ENCODE measurements at places on chromosomes 1 and 21.

DNA sequence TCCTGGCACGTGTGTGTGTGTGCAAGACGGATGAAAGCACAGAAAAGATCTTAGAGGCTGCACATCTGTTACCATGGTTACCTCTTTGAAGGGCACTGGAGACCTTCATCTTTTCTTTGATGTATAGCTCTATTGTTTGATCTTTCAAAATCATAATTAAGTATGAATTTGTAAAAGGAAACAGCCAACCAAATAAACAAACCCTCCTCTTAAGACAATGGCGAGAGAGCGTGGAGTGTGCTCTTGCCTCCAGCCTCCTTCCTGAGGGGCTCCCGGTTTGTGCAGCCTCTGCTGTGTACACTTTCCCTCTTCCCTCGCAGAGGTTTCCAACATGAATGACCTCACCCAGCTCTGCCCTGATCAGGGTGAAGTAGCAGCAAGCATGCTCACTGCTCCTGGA lies 27.9 kb downstream of the CACNA1S start:
- no peak for DNase-seq

GRCh38 chr1:206890125-206891060 lies 6.8 kb upstream of the IL24 start:
- DNase-seq = no peak

DNA sequence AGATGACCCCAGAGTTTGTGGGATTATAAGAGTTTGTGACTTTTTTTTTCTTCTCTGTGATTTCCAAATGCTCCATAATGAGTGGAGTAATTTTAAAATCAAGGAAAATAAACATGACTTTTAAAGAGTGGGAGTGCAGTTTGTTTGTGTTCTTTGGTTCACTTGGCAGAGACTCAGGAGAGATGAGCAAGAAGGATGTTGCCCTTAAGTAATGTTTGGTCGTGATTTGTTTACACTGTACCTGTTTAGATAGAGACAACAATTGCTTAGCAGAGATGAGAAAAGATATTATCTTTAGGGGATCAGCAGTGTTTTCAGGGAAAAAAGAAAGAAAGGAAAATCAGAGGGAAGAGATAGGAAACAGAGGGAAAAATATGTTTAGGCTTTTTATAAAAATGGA lies 170.8 kb downstream of the ADSS2 start:
- no peak for DNase-seq

- no peak for DNase-seq
Observed at GRCh38 chr1:239771550-239771949, 320.1 kb upstream of the FMN2 start.

- DNase-seq = no peak
Observed at GRCh38 chr1:169868978-169869377, 24.7 kb downstream of the SCYL3 start.

DNA sequence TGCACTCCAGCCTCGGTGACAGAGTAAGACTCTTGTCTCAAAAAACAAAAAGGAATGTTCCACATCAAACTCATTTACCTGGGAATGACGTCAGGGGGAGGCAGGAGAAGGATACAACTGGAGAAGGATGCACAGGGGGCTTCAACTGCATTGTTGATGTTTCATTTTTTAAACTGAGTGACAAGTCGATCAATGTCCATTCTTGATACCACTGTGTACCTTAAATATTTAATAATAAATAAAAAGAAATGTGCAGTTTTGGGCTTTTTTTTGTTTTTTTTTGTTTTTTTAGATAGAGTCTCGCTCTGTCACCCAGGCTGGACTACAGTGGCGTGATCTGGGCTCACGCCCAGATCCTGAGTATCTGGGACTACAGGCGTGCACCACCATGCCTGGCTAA lies 35.8 kb downstream of the PLEKHO1 start:
- no peak for DNase-seq

- no peak for DNase-seq
Observed at GRCh38 chr1:2799811-2800663, 1.5 kb downstream of the TTC34 start.

DNA sequence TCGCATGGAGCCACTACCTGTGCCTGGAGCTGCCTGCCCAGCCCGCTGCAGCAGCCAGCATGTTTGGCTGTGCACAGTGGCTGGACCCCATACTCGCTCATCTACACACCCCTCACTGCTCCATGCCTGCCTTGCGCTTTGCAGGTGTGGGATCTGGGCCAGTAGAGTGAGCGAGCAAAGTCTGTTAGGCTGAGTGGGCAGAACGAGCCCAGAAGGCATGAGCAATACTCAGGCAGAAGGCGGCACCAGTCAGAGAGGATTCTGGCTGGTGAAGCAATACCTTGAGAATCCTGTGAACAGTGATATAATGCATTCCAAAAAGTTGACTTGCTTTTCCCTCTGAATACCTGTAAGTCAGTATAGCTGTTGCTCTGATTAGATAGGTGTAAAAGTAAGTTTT lies 816.4 kb downstream of the KCNT2 start:
- no peak for DNase-seq

- no peak for DNase-seq
Observed at GRCh38 chr1:202915146-202915545, 11.9 kb downstream of the KLHL12 start.

- DNase-seq = no peak
Observed at GRCh38 chr1:46137916-46138315, 5.5 kb upstream of the PIK3R3 start.

- no peak for DNase-seq
Observed at GRCh38 chr21:35751171-35751570, 309.2 kb downstream of the SETD4 start.

GRCh38 chr21:44919111-44919912 lies 1.4 kb downstream of the ITGB2 start:
- no peak for DNase-seq

GRCh38 chr21:21019681-21020080 lies 21.5 kb downstream of the NCAM2 start:
- no peak for DNase-seq

DNA sequence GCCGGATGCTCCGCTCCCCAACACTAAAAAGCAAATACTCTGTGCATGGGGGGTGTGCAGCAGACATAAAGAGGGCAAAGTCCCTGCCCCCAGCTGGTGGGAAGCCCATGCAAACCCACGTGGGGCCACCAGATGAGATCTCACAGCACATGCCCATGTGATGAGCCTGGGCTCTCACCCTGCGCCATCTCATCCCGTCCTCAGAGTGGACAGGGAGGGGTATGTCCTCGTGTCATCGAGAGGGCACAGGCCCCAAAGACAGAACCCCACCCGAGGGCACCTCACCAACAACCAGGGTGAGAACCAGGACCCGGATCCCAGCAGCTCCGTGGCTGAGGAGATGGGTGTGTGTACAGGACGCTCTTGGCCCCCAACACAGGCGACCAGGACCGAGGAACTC lies 25.1 kb upstream of the ARHGEF16 start:
- DNase-seq = no peak

DNA sequence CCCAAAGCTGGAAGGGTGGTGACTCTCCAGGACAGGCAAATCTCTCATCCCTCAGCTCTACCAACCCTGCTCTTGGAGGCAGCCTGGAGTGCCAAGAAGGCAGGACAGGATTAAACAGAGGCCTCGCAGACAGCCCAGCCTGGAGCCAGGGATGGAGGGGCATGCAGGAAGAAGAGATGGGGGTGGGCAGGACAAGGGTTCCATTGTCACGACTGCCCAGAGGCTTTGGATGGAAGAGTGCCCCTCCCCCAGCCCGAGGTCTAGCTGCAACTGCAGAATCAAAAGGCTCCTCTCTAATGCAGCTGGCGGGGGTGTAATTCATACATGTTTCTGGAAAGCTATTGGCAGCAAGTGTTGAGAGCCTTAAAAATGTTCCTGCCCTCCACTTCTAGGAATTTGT lies 8.8 kb downstream of the RAB7B start:
- DNase-seq = no peak

GRCh38 chr1:241375886-241376285 lies 18.9 kb upstream of the RGS7 start:
- DNase-seq = no peak

GRCh38 chr1:47975302-47975921 lies 21.8 kb downstream of the TRABD2B start:
- DNase-seq = no peak

DNA sequence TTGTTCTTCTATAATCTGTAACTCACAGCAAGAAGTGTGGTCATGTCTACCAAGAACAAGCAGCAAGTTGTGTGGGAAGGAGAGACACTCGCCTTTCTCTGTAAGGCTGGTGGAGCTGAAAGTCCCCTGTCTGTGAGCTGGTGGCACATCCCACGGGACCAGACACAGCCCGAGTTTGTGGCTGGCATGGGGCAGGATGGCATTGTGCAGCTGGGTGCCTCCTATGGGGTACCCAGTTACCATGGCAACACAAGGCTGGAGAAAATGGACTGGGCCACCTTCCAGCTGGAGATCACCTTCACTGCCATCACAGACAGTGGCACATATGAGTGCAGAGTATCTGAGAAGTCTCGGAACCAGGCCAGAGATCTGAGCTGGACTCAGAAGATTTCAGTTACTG lies 15.5 kb downstream of the CD101 start:
- DNase-seq = no peak

DNA sequence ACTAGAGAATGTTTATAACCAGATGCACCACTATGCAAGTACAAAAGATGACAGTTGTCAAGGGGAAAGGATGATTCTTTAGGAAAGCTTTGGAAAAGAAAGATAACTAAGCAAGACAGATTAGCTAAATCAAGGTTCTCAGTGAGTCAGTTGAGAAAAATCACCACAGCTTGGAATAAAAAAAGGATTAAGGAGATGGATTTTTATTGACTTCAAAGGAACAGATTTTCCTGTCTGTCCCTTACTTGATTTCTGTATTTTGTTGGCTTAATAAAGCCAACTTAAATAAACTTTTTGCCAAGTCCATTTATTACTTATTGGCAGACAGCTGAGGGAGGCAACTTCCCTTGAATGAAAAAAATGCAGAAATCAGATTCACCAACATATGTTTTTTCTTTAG lies 93.9 kb downstream of the NR5A2 start:
- no peak for DNase-seq

- no peak for DNase-seq
Observed at GRCh38 chr21:46078978-46079351, 18.9 kb upstream of the COL6A2 start.

GRCh38 chr1:50129201-50129600 lies 20.5 kb downstream of the ELAVL4 start:
- no peak for DNase-seq

DNA sequence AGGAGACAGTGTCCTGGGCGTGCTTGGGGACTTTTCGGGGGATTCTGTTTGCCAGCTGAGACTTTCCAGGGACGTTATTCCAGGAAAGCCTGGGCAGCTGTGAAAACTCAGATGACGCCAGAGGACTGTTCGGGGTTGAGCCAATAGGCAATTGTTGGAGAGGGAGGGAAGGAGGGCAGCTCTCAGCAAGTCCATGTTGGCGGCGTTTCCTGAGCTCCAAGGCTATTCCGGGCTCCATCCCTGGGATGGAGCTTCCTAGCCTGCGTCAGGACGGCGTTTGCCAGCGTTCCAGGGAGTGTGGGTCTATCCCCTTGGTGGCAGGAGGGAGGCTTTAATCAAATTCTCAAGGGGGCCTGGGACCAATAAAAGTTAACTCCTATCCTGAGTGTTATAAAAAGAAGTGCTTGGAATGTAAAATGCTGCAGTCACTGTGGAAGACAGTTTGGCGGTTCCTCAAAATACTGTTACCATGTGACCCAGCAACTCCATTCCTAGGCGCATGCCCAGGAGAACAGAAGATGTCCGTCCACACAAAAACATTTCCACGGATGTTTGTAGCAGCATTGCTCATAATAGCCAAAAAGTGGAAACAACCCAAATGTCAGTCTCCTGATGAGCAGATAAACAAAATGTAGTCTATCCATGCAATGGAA lies 15.2 kb downstream of the SLC27A3 start:
- DNase-seq = peak; percentile 40

GRCh38 chr1:159884296-159884695 lies 15.7 kb downstream of the CFAP45 start:
- DNase-seq = no peak

DNA sequence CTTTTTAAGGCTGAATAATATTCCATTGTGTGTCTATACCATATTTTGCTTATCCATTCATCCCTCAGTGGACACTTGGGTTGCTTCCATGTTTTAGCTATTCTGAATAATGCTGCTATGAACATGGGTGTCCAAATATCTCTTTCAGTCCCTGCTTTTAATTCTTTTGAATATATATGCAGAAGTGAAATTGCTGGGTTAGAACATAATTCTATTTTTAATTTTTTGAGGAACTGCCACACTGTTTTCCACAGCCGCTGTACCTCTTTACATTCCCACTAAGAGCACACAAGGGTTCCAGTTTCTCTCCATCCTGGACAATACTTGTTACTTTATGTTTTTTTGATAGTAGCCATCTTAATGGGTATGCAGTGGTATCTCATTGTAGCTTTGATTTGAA lies 65.6 kb downstream of the RIMS3 start:
- DNase-seq = no peak

- DNase-seq = no peak
Observed at GRCh38 chr1:56404066-56404465, 175.3 kb downstream of the PLPP3 start.

- no peak for DNase-seq
Observed at GRCh38 chr1:67484492-67484891, 54.3 kb upstream of the SERBP1 start.

DNA sequence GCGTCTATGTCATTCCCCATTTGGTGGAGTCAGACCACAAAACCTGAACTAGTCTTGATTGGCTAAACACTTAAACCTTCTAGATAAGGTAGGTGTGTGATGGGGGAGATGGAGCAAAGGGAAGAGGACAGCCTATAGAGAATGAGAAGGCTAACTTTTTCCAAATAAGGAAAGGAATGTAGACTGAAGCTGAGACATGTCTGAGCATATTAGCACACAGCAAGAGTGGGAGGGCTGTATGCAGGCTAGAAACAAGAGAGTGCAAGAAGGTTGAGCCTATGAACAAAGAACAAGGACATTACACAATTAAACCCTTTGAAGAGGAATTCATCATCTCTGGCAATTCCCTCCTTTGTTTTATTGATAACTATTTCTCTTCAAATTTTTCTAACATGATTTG lies 89.2 kb upstream of the OLFM3 start:
- DNase-seq = no peak

DNA sequence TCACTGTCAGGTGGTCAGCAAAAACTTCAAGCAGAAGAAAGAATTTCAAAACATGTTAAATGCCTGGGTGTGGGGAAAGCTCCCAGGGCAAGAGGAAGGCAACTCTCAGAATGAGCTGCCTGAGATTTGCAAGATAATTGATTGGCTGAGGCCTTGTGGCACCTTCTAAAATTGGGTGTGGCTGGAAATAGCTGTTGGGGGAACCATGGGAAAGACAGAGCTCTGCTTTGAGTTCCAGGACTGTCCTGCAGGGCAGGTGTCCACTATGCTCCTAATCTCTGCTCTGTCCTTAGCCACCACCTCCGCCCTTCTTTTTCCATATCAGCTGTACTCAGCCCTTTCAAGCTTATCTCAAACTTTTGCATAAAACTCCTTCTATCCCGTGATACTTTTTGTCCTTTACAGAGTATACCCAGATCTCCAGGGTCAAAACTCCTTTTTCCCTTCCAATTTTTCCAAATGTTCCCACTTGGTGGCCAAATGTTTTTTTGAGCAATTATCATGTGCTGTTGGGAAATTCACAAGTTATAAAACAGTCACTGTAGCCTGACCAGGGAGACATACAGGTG lies 23.8 kb upstream of the PPP2R5A start:
- no peak for DNase-seq
